HCEC 1CT (cell line): ENCODE measurements at places on chromosomes 2 and 18.

DNA sequence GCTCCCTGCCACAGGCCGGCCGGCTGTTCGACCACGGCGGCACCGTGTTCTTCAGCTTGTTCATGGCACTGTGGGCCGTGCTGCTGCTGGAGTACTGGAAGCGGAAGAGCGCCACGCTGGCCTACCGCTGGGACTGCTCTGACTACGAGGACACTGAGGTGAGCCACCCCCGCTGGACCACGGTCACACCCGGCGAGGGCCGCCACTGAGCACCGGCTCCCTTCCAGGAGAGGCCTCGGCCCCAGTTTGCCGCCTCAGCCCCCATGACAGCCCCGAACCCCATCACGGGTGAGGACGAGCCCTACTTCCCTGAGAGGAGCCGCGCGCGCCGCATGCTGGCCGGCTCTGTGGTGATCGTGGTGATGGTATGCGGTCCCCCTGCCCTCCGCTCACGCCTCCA is 20.8 kb downstream of the ANO7 start:
- no peak for DNase-seq

GRCh38 chr2:47636596-47637264 is 146.2 kb upstream of the MSH6 start:
- no peak for DNase-seq

DNA sequence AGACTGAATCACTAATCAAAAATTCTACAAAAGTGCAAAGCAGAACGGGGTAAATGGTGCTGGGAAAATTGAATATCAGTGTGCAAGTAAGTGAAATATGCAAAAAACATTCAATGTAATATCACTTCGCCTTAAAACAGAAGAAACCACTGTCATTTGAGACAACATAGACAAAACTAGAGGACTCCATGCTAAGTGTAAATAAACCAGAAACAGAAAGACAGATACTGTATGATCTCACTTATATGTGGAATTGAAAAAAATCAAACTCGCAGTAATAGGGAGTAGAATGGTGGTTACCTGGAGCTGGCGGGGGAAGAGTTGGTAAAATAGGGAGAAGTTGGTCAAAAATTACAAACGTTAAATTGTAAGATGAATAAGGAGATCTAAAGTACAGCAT is 1420.0 kb upstream of the CDH2 start:
- no peak for DNase-seq

- no peak for DNase-seq
Observed at GRCh38 chr2:25979001-25979400, 3.3 kb downstream of the KIF3C start.
